T-helper 9 cell (primary cell): ENCODE measurements at places on chromosomes 1 and 21.

DNA sequence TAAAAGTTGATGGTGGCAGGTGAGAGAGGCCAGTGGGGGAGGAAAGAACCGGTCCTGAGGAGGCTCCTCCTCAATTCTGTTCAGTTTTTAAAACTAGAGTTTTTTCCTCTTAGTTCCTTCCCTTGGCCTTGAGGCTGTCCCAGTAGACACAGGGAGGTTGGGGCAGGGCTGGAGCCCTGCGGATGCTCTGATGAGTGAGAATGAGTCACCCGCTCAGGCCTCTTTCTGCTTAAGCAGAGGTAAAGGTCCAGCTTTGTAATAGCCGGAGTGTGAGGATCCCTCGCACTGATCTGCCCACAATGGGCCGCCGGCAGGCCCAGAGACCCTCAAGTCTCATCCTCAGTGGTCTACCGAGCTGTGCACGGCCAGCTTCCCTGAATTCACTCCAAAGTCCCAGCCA lies 49.6 kb upstream of the IRF2BP2 start:
- no peak for DNase-seq

DNA sequence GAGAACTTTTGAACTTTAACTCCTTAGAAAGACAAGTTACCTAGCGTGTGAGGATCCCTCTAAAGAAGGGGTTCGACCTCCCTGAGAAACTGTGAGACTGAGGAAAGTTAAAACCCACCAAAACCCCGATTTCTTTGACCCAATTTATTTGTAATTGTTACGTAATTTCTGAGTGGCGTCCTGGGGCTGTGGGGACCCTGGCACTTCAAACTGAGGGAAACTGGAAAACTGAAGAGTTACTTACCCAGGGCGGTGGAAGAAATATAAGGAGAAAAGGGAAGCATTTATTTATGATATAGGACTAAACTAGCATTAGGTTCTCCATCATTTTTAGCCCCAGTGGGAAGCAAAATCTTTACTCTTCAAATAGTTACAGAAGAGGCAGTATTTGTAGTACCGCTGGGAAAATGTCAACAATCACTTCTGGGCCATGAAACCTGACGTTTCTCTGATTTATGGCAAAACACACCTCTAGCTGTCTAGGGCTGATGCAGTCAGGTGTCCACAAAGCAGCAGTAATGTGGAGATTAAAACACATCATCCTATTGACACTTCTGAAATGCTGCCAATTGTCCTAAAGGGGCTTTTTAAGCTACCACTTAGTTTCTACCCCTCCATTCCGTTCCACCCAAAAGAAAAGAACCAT lies 430 bp downstream of the S100B start:
- no peak for DNase-seq

DNA sequence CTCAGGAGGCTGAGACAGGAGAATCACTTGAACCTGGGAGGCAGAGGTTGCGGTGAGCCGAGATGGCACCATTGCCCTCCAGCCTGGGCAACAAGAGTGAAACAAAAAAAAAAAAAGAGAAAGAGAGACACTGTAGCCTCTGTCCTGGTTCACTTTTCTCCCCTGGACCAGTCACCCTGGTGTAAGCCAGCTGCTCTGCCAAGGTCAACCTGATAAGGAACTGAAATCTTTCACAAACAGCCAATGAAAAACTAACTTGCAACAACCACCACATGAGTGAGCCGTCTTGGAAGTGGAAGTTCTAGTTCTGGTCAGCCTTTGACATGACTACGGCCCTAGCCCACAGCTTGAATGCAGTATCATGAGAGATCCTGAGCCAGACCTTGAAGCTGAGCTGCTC lies 36.8 kb upstream of the CXADR start:
- no peak for DNase-seq

DNA sequence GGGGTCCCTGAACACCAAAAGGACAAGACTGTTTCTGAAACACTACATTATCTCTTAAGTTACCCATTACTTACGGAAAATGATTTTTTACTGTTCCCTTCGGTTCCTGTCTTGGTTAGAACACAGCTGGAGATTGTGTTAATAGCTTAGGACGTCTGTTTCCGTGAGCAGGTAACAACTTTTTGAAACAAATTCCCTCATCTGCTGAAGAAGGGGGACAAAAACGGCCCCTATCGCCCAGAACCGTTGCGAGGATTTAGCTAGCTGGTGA lies 67.8 kb downstream of the SLC35A3 start:
- no peak for DNase-seq

DNA sequence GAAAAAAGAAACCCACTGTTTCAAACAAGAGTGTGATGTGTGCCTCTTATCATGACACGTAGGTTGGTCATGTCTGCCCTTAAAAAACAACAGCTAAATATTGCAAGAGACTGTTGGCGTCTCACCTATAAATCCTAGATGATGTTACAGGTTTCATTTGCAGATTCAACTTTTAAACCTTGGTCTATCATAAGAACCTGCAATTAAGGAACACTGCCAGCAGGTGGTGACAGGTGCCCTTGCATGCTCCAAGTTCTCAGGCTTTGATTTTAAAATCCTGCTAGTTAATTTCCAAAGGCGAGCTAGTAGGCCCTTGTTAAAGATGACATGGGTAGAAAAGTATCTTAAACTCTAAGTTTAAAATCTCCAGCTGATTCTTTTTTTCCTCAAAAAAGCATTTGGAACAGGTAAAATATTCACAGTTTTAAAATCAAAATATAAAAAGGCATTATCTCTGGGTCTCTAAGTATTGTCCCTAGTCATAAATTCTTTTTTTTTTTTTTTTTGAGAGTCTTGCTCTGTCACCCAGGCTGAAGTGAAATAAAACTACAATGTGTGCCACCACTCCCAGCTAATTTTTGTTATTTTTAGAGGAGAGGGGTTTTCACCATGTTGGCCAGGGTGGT lies 39.1 kb downstream of the CLSTN1 start:
- DNase-seq: peak; percentile 60

- DNase-seq: no peak
Observed at GRCh38 chr1:22234476-22235030, 91.7 kb upstream of the WNT4 start.
